ENCODE measurements at places on chromosomes 4 and X. TPM values are rescaled to one million over a fixed set of nuclear protein-coding genes. Genes with fewer than 3 reads are reported as not detected.

Gene IL2
- not detected for total RNA-seq

DNA sequence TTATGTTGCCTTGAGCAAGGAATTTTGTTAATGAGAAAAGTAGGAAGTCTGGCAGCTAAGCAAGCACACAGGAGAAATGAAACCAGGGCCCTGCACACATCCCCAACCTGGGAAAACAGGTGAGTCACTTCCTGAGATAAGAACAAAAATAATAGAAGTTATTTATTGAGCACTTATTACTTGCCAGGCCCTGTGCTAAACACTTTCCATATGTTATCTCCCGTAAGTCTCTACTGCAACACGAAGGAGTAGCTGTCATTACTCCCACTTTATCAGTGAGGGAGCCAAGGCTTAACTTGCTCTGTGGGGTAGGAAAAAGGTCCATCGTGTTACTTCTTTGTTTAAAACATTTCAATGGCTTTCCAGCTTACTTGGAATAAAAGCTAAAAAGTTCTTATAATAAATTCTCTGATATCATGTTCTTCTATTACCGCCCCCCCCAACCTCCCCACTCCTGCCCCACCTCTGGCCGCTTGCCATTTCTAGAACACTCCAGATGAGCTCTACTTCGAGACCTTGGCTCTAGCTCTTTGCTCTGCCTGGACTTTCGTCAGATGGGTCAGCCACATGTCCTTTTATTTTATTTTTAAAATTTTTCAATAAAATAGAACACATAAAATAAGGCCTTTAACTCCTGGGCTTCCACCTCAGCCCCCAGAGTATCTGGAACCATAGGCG, 36.3 kb upstream of the PLAC8 start:
- DNase-seq = peak; percentile 33

DNA sequence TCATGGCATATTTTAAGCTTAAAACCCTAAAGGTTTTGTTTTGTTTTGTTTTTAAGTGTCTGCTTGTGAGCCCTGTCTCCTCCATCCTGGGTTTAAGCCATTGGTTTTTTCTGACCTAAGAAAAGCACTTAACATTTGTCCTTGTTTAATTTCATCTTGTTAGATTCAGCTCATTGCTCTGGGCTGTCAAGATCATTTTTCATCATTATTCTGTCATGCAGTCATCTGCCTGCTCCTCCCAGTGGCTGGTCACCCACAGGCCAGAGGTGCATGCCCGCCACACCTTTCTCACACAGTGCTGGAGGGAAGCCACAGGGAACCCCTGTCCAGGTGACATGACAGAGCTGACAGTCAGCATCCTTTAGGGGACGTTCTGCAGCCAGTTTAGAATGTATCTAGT, 11.7 kb upstream of the REELD1 start:
- DNase-seq = no peak

GRCh38 chrX:136126872-136127406, 20.4 kb upstream of the FHL1 start:
- DNase-seq = no peak

Gene ARSJ
- 13.3 TPM for total RNA-seq

Gene SPIN3
- total RNA-seq = 19.4 TPM

DNA sequence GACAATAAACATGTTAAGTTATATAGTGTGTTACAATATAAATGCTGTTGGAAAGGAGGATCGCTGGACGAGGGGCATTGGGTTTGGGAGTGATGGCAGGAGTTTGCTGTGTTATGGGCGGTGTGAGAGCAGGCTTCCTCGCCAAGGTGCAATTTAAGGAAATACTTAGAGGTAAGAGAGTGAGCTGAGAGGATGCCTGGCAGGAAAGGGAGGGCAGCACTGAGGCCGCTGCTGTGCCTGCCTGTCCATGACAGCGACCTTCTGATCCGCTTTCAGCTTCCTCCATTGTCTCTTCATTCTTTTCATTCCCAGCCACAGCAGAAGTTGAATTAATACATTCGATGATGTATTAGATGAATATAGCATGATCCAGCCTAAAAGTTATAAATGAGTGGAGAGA, 41.2 kb upstream of the TBC1D14 start:
- DNase-seq = no peak

DNA sequence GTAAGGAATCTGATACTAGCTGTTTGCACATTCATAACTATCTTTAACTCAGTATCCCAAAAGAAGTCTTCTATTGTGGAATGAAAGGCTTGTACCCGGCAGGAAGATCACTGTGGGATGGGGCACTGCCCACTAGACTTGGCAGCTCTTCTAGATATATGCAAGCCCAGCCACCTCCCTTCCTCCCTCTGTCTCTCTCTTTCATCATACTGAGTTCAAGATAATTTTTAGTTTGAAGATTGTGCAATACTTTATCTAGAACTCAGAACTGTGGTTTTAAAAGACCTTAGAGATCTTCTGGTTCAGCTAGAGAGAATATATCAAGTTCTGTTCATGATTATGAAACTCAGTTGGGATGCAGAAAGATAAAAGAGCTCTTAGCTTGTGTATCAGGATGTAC, 22.5 kb upstream of the GPR34 start:
- peak; percentile 4 for DNase-seq

DNA sequence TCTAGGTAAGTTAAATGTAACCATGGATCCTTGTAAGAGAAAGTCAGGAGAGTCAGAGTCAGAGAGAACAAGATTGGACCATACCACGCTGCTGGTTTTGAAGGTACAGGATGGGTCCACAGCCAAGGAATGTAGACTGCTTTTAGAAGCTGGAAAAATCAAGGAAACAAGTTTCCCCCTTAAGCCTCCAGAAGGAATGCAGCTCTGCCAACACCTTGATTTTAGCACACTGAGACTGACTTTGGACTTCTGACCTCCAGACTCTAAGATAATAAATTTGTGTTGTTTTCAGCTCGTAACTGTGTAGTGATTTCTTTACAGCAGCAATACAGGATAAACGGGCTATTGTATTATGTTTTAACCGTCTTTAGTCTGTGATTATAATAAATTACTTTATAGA, 108.0 kb upstream of the USP38 start:
- DNase-seq = no peak

- DNase-seq = no peak
Measured at GRCh38 chr4:7924570-7924969, 15.1 kb downstream of the AFAP1 start.
